ENCODE measurements at places on chromosomes 7 and 10.

DNA sequence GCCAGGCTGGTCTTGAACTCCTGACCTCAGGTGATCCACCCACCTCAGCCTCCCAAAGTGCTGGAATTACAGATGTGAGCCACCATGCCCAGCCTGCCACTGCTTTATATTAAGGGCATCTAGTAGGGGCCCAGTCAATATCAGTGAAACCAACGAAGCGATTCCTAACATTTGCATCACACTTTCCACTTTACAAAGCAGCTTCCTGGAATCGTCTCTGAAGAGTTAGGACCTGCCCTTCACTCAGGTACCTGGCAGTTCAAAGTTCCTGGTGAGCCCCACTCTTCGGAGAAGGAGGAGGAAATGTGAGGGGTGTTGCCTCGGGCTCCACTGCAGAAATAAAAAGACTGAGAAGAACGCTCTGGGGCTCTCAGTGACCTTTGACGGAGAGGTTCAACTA is 31.1 kb upstream of the EZH2 start:
- DNase-seq = no peak

DNA sequence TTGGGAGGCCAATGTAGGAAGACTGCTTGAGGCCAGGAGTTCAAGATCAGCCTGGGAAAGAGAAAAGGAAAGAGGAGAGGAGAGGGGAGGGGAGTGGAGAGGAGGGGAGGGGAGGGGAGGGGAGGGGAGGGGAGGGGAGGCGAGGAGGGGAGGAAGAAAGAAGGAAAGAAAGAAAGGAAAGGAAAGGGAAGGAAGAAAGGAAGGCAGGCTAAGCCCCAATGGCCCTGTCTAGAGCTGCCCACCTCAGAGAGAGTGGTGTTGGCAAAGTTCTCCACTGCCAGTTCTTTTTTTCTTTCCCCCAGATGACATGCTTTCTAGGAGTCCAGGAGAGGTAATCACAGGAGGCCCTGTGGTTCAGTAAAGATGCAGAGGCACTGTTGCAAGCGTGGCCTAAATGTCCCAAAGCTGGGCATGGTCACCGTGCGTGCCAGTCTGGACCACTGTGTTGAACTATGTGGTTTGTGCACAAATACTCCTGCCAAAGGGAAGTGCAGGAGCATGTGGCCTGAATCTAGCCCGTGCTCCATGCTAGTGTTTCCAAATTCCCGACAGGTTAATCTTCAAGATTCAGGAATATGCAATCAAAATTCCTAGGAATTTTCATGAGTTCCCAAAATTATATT is 39.7 kb downstream of the ODAD2 start:
- no peak for DNase-seq

DNA sequence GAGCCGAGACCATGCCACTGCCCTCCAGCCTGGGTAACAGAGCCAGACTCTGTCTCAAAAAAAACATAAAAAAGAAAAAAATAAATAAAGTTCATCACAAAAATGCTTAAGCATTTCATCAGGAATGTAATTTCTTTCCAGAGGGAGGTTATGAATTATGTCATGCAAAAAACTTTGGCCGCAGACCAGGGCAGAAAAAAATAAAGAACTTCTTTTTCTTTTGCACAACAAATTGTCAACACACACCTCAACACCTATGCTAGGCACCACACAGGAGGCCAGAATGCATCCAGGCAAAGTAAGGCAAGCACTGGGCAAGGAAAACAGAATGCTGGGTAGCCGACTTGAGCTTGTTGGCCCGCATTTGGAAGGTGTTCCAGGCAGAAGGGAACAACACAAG is 3.9 kb downstream of the C10orf62 start:
- no peak for DNase-seq

GRCh38 chr7:140475747-140476333 is 3.5 kb downstream of the MKRN1 start:
- peak; percentile 68 for DNase-seq

DNA sequence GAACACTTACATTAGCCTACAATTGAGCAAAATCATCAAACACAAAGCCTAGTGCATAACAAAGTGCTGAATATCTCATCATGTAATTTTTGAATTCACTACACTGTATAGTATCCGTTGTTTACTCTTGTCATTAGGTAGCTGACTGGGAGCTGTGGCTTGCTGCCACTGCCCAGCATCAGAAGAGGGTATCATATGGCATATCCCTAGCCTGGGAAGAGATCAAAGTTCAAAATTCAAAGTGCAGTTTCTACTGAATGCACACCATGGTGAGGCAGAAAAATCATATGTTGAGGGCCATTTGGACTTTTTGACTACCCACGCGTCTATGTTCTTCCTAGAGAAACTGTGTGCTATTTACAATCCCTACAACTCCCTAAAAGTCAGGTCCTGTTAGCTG is 7.5 kb upstream of the ZC3HAV1 start:
- no peak for DNase-seq

DNA sequence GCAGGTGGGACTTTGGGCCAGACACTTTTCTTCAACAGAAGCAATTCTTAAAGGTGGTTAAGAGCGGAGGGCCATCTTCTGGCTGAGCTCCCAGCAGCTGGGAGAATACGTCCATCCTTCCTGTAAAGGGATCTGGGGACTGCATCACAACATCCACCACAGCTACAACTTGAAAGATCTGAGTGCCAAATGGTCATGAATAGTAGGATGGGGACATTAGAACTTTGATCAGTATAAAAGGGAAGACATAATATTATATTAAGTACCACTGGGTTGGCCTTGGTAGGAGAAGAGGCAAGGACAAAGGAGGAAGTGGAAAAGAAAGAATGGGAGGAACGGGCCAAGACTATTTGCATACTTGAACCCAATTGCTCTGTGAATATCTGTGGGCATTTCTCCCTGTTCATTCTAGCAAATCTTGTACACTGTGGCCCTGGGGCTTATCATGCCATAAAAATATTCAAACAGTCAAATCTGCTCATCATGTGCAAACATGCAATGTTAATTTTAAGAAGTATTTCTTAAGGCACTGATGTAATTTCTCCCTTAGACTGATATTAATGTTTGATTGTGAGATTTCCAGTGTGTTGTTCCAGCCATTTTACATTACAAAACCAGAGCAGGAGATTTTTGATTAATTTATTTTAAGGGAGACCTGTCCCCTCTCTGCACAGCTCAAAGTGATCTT is 65.5 kb upstream of the CREB5 start:
- no peak for DNase-seq

GRCh38 chr7:155163696-155164095 is 93.6 kb downstream of the HTR5A start:
- DNase-seq = no peak
